ENCODE measurements at places on chromosomes 2 and 18.

- no peak for DNase-seq
These were observed 5.8 kb downstream of the MYO1B start for GRCh38 chr2:191250986-191251385.

- no peak for DNase-seq
These were observed 2.3 kb downstream of the INHBB start for GRCh38 chr2:120348134-120348736.

DNA sequence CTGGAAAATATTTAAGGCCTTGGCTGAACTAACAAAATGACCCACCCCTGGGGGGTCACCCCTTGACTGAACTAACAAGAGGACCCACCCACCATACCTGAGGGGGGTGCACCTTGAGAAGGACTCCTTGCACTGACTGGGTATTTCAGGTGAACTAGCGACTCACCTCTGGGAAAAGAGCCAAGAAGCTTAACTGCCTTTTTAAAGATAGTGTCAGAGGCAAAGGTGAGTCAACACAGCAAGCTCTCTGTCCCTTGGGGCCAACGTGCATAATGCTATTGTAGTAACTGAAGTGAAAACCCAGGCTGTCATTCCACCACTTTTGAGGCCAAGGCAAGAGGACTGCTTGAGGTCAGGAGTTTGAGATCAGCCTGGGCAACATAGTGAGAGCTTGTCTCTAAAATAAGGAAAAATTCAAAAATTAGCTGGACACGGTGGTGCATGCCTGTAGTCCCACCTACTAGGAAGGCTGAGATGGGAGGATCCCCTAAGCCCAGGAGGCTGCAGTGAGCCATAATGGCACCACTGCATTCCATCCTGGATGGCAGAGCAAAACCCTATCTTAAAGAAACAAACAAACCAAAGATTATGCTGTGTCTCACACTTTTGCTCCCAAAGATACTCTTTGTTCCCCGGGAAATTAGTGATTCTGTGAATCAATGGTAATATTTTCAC is 36.4 kb upstream of the ZCCHC2 start:
- DNase-seq = peak; percentile 62

DNA sequence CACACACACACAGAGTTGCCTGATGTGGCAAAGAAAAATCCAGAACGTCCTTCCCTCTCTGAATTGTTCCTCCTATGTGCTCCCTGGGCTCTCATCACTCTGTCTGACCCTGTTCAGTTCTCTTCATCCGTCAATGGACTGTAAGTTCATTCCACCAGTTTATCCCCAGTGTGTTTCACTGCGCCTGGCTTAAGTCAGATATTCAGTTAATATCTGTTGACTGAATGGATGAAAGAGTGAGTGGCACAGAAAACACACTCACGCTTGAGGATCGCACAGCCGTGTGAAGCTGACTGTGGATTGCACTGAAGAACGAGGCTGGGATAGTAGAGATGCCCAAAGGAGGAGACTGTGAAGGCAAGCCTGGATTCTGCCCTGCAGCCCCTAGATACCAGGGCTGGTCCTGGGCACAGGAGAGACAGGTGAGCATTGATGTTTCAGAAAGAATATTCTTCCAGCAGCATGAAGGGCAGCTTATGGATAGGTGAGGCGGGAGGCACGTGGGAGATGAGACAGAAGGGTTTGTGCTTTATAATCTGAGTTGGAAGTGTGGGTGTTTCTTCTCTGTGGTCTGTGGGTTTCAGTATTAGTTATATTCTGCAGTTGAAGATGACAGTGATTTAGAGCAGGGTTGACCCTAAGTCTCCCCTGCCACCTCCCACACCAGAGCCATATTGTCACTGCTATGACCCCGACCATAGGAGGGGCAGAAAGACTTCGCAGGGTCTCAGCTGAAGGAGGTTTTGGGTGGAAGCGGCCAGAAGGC is 129.9 kb downstream of the SOCS6 start:
- no peak for DNase-seq

DNA sequence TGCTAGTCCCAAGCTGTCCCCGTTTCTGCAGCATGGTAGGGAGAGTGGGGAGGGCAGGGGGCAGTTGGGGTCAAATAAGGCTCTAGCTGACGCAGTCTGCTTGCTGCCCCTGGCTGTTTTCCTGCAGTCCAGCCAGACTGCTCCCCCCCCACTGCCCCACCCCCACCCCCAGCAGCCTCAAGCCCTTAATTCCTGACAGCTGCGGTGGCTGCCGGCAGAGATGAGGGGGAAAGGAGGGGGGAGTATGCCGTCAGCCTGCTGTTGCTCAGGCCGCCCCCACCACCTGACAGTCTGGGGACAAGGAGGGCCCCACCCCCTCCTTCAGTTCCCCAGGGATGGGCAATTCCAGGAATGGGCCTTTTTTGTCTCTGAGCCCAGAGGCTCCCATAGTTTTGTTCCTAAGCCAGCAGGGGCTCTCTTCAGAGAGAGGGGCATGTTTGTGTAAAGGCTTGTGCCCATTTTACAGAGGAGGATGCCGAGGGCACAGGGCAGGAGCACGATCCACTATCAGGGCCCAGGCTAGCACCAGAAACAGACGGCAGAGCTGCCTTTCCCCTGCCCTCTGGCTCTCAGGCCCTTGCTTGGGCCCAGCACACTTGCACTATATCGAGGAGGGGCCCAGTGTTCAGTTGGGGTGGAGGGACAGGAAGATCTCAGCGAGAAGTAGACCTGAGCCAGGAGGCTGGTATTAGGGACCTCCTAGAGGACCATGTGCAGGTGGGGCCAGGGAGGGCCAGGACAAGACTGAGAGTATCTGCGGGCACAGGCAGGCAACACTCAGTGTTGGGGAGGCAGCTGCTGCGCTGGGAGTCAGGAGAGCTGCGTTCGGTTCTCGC is 1.5 kb upstream of the WNT10A start:
- no peak for DNase-seq

GRCh38 chr2:41602341-41602740 is 445.5 kb upstream of the PKDCC start:
- DNase-seq = no peak

- DNase-seq = no peak
These were observed 278.5 kb downstream of the SRBD1 start for GRCh38 chr2:45332567-45332966.

GRCh38 chr2:235688511-235689426 is 194.9 kb downstream of the AGAP1 start:
- DNase-seq = no peak

DNA sequence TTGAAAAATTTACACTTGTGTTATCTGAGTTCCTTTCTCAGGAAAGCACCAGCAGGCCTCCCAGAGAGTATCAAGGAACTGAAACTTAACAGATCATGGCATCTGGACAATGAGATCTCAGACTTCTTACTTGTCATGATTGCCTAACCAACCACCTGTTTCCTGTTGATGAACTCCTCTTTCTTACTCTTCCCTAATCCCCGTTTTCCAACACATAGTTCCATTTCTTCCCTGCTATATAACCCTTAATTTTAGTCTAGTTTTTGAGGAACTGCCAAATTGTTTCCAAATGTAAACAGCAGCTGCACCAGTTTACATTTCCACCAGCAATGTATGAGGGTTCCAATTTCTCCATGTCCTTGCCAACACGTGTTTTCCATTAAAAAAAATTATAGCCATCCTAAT is 6.1 kb upstream of the FAM171B start:
- no peak for DNase-seq

DNA sequence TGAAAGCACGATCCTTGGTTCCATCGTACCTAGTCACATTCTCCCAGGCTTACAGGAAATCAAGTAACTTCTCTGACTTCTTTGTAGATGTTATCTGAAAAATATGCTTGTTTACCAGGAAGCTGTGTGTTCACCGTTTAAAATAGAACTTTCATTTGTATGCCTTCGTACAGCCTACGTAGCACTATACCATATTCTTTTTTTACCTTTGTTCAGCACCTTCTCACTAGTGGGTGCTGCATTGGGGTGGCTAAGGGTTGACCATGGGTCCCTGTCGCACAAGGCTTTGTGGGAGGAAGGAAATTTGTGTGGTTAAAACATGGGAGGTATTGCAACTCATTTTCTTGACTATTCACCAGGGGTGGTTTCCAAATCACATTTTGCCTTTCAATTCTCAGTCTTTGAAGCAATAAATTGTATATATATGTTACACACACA is 16.6 kb downstream of the MALT1 start:
- DNase-seq = no peak

- peak; percentile 27 for DNase-seq
These were observed 95.3 kb downstream of the MREG start for GRCh38 chr2:215917953-215918620.

DNA sequence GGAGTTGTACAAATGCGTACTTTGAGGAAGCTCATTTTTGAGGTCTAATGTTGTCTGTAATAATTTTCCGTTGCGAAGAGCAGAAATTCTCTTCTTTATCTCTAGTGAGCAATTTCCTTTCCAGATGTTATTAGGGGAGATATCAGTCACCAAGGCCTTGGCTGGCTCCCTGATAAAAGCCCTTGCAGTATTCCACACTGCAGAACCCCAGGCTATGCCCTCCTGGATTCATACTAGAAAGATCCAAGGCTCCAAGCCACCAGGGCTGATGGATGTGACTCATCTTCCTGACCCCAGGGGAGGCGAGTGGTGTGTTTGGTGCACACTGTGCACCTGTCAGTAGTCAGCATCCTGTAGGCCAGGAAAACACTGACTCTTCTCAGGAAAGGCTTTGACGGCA is 34.7 kb downstream of the INO80C start:
- no peak for DNase-seq

- no peak for DNase-seq
These were observed 6.0 kb downstream of the LHCGR start for GRCh38 chr2:48749291-48750127.

- peak; percentile 92 for DNase-seq
These were observed at the start of gene STK25 for GRCh38 chr2:241508240-241509154. Gene STK25, minus strand, starts transcription at chr2:241508584. Its CDS starts 549 bp downstream, at chr2:241508035.

DNA sequence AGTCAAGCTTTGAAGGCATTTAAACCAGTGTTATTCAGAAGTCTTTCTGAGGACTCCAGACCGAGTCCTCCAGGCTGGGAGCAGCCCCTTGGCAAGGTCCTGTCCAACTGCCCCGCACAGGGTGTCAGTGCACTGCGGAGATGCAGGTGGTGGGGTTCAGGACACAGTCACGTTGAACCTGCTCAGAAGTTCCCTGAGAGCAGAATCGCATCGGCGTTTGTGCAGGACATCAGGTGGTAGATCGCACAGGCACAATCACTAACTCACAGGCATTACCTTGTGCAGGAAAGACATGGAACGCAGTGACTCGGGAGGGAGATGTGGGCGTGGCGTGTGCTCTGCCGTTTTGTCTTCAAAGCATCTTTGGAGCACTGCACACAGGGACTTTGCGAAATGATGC is 10.4 kb downstream of the COPS9 start:
- no peak for DNase-seq

GRCh38 chr2:204643326-204643725 is 98.1 kb downstream of the PARD3B start:
- no peak for DNase-seq

GRCh38 chr2:208671284-208671683 is 264.7 kb downstream of the PTH2R start:
- DNase-seq = no peak

GRCh38 chr18:9016633-9017166 is 85.8 kb upstream of the NDUFV2 start:
- no peak for DNase-seq

DNA sequence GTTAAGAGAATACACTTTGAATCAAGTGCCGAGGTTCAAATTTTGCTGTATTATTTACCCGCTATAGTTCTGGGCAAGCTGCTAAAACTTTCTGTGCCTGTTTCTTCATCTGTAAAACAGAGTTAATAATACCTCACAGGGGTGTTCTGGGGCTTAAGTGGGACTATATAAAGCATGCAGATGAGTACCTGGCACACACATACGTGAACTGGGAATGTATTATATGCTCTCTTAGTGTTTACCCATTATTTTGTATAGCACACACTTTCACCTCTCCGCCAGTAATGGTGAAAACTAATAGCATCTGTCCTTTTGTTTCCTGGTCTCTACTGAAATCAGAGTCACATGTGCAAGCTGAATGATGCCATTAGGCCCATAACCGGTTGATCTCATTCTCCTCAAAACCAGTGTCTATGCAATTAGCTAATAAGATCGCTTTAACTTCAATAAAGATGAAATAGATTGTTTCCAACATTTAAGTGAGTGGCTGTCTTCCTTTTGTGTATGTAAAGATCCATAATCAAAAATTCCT is 3.8 kb upstream of the CDKL4 start:
- DNase-seq = no peak

DNA sequence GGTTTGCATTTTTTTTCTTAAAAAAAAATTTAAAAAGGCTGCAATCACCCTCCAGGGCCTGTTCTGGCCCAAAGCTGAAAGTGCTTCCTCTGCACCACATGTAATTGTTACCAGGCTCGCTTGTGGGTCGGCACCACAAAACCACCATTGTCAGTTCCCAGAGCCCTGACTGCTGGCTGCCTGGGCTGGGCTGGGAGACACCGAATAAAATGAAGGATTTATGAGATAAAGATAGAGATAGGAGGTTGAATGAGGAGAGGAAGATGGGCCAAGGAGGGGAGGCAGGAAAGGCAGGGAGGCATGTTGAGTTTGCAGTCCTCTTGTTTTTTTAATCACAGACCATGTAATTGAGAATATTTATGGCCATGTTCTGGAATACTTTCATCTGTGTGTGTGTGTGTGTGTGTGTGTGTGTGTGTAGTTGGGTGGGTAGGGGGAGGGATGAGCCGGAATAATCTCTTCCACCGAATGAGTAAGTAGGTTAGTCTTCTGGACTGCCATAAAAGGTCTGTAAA is 14.7 kb downstream of the NRP2 start:
- peak; percentile 95 for DNase-seq

GRCh38 chr2:72940361-72940760 is 23.0 kb downstream of the EMX1 start:
- DNase-seq = no peak

GRCh38 chr2:120867290-120868241 is 131.9 kb downstream of the GLI2 start:
- peak; percentile 83 for DNase-seq

GRCh38 chr2:203077451-203077850 is 62.8 kb downstream of the NBEAL1 start:
- DNase-seq = no peak

DNA sequence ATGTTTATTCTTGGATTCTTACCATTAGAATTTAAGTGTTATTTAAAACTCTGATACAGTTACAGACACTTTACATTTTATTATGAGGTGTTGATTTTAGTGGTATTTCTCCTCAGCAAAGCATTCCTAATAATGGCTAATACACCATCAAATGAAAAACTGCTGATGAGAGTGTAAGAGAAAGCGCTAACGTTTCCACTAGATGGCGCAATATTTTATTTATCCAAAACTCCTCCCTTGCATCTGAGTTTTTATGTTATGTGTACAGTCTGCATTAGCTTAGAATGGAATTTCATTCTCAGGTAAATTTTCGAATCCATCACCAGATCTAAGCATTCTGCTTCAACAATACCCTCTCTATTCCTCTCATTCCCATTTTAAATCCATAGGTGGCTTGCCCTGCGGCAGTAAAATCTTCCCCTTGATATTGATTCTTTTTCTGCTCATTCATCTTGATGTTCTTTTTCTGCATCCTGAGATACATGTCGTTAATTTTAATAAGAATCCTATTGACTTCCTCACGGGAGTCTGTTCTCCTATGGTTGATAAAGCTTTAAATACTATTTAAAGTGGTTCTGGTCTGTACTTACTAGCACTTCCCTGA is 53.9 kb downstream of the PRKRA start:
- peak; percentile 39 for DNase-seq

- DNase-seq = no peak
These were observed 220.2 kb downstream of the SUCLG1 start for GRCh38 chr2:84238907-84239306.

GRCh38 chr2:84022810-84023431 is 436.2 kb downstream of the SUCLG1 start:
- peak; percentile 42 for DNase-seq
